ENCODE measurements at places on chromosomes 3 and 15.

DNA sequence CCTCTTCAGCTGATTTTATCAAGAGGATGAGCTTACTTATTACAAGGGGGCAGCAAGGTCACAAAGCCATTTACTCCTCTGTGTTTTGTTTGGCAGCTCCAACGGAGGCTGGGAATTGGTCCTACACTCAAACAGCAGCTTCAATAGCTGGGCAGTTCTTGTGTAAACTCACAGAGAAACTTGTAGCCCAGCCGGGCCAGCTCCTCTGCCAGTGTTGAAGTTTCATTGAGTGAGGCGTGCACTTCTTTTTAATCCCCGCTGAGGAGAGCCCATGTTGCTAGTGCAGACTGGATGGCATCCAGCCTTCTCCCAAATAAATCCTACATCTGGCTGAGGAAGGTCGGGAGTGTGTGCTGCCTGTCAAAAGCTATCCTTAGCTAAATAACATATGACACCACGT lies 59.5 kb downstream of the BFSP2 start:
- no peak for ATAC-seq

- no peak for ATAC-seq
Observed at GRCh38 chr3:97736928-97737327, 27.6 kb upstream of the ARL6 start.

DNA sequence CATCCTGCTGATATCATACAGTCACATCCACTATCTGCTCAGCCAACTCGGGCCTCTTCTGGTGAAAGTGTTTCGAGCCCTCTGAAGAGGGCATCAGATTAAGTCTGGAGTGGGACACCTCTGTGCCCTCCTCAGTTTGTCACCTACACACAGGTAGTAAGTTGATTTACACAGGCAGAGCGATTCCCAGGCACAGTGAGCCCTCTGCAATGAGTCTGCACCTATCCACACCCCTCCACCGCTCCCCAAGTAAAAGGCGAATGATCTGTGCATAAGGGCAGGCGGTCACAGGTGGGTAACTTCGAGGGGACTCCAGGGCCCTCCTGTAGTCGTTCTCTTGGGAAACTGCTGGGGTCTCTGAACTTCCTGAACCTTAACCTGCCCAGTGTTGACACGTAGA lies 152.0 kb downstream of the ATP10A start:
- ATAC-seq = no peak

DNA sequence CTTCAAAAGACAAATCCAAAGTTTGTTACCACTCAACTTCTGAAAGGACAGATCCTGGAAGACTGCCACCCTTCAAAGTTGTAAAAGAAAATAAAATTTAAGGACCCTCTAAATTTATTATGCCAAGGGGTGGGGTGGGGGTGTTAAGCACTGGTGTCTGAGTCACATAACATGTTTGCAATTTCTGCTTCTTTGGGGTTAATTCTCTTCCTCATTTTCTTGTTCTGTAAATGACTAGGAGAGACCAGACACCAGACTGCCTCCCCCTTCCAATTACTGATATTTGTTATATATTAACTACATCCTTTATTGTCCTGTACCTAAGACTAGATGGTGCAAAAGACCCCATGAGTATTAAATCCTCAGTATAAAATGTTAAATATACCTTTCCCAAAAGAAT lies 242.8 kb downstream of the ZNF385D start:
- ATAC-seq = no peak

DNA sequence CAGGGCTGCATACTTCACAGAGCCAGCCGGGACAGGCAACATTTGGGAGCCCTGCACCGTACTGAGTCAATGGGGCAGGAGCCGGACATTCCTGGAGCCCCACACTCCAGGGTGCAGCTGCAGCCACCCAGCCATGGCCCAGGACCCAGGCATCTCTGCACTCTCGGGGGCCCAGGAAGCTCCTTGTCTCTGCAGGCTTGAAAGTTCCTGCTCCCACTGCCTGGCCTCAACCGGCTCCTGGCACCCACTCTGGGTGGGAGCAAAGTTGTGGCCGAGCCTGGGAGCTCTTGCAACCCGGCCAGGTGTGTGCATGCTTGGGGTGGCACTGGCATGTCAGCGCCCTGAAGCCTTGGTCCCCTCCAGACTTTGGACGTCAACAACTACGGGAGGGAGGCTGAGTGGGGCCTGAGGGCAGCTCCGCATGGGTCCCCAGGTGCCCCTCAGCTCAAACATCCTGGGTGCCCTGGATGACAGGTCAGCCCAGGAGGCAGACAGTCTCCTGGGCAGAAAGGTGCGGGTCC lies 833.5 kb upstream of the CADM2 start:
- ATAC-seq = no peak

DNA sequence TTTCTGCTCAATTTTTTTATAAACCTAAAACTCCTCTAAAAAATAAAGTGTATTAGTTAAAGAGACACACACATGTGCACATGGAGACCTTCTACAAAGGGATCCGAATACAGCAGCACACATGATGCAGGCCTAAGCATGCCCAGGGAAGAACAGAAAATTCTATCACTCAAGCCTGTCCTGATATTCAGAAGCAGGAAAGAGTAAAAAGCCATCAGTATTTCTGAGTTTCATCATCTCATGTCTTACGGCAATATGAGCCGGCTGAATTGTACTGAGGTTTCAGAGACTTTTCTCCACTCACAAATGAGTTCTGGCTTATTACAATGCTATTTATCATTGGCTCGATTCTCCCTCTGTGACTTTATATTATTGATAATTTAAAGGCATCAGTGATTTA lies 97.5 kb downstream of the CADPS start:
- ATAC-seq = no peak

DNA sequence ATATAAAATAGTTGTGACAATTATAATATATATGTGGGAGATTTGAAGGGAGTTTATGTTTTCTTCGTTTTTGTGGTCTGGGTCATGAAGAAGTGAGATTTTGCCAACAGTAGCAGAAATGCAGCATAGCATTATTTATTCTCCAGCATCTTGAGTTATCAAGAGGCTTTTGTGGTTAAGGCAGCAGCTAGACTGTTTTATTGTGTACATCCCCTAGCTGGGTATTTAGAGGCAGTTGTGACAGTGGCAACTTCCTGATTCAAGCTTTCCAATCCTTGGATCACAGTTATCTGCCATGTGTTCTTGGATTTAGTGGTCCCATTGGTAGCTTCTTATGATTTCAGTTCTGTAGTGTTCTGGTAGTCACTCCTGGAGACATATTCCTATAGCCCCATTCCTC lies 29.0 kb downstream of the ARIH1 start:
- ATAC-seq = no peak

GRCh38 chr3:41204369-41204768 lies 5.1 kb downstream of the CTNNB1 start:
- no peak for ATAC-seq

- ATAC-seq = no peak
Observed at GRCh38 chr3:76352051-76352450, 566.7 kb upstream of the ZNF717 start.

DNA sequence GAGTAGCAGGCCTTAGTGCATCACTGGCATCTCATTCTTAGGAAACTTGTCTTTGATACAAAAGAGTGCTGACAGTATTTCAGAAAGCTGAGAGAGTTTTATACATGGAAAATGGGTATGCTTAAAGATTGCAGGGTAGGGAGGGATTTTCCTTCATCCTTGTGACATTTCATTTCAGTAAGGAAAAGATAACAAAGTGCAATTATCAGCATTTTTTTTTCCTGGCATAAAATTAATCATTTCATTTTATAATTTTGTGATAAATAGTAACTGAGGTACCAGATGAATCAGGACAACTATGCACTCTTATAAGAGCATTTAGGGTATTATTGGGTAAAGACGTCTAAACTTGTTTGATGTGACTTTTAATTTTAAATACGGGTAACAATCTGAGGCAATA lies 10.3 kb downstream of the KBTBD8 start:
- ATAC-seq = no peak

- no peak for ATAC-seq
Observed at GRCh38 chr3:188051801-188052168, 102.2 kb upstream of the LPP start.

- no peak for ATAC-seq
Observed at GRCh38 chr15:100115066-100115710, 226.6 kb downstream of the ADAMTS17 start.

GRCh38 chr15:57927091-57927631 lies 138.3 kb downstream of the ALDH1A2 start:
- no peak for ATAC-seq

GRCh38 chr3:72899349-72899765 lies 11.5 kb downstream of the GXYLT2 start:
- no peak for ATAC-seq

GRCh38 chr3:50830451-50830850 lies 155.7 kb downstream of the DOCK3 start:
- ATAC-seq = no peak

- no peak for ATAC-seq
Observed at GRCh38 chr15:48928877-48929538, 34.7 kb downstream of the SHC4 start.

GRCh38 chr15:42503825-42504224 lies 8.4 kb downstream of the SNAP23 start:
- ATAC-seq = no peak

DNA sequence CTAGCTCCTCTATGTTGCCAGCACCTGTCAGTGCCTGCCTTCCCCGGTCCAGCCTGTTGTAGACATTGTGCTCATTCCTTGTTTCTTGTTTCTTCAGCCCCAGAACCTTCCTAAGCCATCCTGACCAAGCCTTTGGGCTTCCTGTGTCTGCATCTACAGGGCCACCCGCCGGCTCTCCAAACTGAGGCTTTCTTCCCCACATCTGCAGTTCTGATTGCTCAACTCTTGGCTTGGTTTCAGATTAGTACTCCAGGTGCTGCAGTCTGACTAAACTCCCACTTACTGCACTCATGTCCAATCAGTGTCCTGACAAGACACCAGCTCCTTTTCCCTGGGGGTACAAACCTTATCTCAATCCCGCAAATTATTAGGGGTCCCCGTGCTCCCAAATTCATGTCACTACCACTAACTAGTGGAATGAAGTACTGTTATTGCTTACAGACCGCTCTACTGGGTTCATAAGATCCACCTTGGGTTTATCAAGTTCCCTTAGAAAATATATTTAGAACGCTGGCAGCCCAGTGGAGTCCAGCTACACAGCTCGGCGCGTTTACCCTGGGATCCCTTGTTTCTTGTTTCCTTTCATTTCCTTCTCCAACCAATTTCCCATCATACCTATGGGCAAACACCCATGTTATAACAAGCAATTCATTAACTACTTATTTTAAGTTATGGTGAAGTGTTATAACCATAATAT lies 114.2 kb upstream of the TJP1 start:
- no peak for ATAC-seq

- ATAC-seq = no peak
Observed at GRCh38 chr3:49926117-49926728, 3.4 kb downstream of the MON1A start.

DNA sequence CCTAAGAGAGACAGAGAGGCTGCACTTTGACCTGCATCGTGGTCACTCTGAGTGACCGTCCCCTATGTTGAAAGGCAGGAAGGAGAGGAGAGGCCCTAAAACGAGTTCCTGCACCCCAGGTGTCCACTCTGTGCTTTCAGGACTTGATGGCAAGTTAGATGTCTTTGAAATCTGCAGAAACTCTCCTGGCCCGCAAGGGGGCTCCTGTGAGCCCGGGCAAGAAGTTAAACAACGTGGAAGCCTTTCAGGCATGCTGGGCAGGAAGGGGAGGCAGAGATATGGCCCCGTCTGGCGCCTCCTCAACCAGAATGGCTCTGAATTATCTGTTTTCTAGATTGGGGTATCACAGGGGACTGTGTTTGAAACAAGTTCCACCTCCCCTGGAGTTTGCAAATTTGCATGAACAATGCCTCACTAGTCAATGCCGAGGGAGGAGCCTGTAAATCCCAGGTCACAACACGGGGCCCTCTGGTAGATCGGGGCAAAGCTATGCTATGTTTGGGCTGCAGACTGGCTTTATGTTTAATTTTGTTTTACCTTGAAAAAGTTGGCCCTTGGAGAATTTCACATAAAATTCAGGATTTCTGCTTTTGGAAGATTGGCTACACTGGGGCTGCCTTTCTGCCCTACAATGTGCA lies 9.8 kb downstream of the CTXND1 start:
- peak; percentile 80 for ATAC-seq
